ENCODE measurements at places on chromosomes 2 and 18.

GRCh38 chr18:3985020-3985419 lies 470.1 kb downstream of the DLGAP1 start:
- no peak for DNase-seq

DNA sequence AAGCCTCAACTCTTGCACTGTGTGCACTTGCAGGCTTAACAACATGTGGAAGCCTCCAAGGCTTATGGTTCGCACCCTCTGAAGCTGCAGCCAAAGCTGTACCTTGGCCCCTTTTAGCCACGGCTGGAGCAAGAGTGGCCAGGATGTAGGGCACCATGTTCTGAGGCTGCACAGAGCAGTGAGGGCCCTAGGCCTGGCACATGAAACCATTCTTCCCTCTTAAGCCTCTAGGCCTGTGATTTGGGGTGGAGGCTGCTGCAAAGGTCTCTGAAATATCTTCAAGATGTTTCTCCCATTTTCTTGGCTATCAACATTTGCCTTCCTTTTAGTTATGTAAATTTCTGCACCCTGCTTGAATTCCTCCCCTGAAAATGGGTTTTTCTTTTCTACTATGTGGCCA lies 161.9 kb upstream of the SPATS2L start:
- no peak for DNase-seq

DNA sequence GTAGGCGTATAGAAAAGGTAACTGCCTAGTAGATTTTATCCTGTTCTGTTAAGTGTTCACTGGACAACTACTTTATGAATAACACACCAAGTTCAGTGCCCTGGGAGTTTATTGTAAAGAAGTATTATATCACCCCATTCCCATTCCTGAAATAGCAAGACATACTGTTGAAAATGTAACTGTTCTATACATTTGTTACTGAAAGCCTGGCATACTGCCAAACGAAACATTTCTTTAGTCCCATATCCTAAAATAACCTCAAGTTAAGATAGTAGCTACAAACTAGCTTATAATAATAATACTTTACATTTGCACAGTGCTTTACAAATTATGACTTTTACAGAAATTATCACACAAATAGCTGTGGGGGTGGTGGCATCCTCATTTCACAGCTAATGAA lies 25.1 kb downstream of the SPDYA start:
- DNase-seq, result no peak

- DNase-seq, result no peak
These were observed 48.0 kb downstream of the MTX2 start for GRCh38 chr2:176317199-176317598.

GRCh38 chr2:218893349-218894150 lies 12.9 kb downstream of the WNT10A start:
- no peak for DNase-seq

GRCh38 chr18:3525870-3526420 lies 76.0 kb downstream of the TGIF1 start:
- DNase-seq, result peak; percentile 57

Measured in C1 segment of cervical spinal cord (tissue), 14 donors.